ENCODE measurements at places on chromosomes 12 and 14. TPM values are rescaled to one million over a fixed set of nuclear protein-coding genes. Genes with fewer than 3 reads are reported as not detected.

DNA sequence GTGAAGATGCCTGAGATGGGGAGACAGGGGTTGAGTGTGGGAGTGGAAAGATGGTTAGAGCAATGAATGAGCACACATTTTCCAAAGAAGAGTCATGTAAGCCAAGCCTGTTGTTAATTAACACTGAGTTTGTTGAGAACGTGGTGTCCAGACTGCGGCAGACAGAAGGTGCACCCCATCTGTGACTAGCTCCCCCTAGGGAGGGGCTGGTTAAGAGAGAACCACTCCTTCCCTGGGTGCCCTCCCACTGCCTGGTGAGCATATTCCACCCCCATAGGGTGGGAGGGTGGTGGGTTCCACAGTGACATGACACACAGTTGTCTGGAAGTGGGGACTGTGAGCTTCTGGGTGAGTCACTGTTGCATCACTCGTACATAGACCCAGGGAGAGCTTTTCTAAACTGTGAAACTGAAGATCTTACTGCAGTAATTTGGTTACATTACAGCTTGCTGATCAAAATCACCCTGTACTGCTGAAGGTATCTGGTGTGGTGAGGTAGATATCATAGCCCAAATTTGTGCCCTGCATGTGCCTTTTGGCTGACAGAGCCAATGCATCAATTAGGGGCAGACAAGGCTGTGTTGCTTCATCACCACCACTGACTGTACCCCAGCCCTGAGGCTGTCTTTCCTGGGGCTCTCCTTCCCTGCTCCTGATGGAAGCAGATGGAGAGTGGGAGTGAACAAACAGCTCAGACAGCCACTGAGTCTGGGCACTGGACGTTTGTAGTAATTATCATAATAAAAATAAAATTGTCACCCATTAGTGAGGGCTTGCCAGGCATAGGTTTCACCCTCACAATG, 150.9 kb downstream of the EMP1 start:
- no peaks in the 10 kb centered on the region for H3K36me3 ChIP-seq
- H3K4me1 ChIP-seq, result peaks cover 6% of the 10 kb centered on the region
- H3K4me3 ChIP-seq, result no peak overlapping the region
- H3K27ac ChIP-seq, result no peak overlapping the region

LRRIQ1 gene
- total RNA-seq, result 4.3 TPM

DNA sequence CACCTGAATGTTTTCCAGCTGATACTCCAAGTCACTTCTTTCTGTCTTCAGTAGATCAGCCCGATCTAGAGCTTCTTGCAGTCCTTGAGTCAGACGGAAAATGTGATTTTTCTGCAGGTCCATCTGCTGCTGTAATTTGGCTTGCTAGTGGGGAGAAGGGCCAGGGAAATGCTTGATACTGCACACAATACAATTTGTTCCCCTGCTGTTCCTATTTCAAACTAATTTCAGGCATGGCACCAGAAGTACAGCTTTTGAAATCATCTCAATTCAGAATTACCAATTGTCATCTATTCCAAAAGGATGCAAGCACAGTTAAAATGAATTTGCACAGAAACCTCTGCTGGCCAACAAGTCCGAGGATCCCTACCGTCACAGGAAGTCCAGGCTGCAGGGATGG, 53.4 kb downstream of the PRKAB1 start:
- DNase-seq, result no peak
- H3K4me3 ChIP-seq, result no peak overlapping the region
- peaks cover 19% of the 10 kb centered on the region for H3K36me3 ChIP-seq
- H3K27ac ChIP-seq, result no peak overlapping the region

VSIG10 gene
- total RNA-seq, result 30.1 TPM

DNA sequence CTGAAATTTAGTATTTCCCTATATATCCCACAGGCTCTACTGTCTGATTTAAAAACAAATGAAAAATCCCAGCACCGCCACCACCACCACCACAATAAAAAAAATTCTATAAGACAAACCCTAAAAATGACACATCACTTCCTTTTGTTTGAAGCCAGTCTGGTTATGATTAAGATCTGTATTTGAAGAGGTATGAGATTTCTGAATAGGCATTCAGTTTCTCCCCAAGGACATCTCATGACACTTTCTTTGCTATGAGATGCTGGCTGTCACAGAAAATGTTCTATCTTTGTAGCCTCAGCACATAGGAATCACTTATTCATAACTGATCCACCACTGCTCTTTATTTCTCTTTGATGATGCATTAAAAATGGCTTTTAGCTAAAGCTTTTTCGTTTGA, 1071.0 kb downstream of the SLC6A15 start:
- no peak overlapping the region for H3K27ac ChIP-seq
- H3K36me3 ChIP-seq, result no peaks in the 10 kb centered on the region
- no peaks in the 10 kb centered on the region for H3K27me3 ChIP-seq
- no peak for DNase-seq
- H3K4me1 ChIP-seq, result no peaks in the 10 kb centered on the region
